Karpas-422 (cell line): ENCODE measurements at places on chromosomes 7 and 10.

GRCh38 chr7:104984585-104985258, 29.3 kb upstream of the KMT2E start:
- peak overlapping the region; percentile 71 for H3K4me3 ChIP-seq
- H3K27me3 ChIP-seq: no peaks in the 10 kb centered on the region
- DNase-seq: no peak
- H3K4me1 ChIP-seq: peaks cover 33% of the 10 kb centered on the region
- peak overlapping the region; percentile 63 for H3K27ac ChIP-seq

DNA sequence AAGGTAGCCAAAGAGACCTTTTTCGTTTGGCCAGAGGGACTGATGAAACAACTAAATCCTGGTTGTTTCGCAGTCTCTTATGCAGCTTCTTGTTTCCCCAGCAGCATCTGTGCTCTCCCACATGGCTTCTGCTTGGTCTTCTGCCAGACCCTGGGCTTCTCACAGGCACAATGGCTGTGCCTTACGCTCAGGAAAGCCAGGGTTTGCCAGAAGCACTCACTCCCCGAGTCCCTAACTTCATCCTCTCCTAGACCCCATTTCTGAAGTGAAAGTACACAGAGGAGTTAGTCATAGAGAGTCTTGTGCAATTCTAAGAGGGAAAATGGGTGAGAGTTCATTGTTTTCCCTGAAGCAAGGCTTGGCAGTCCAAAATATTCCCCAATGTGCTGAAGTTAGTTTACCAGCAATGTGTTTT, 121.7 kb downstream of the EVX1 start:
- peaks cover 6% of the 10 kb centered on the region for H3K4me1 ChIP-seq
- H3K27me3 ChIP-seq: no peaks in the 10 kb centered on the region
- no peak overlapping the region for H3K4me3 ChIP-seq
- DNase-seq: no peak
- no peak overlapping the region for H3K27ac ChIP-seq

- no peak overlapping the region for H3K4me3 ChIP-seq
- peaks cover 75% of the 10 kb centered on the region for H3K36me3 ChIP-seq
- H3K4me1 ChIP-seq: no peaks in the 10 kb centered on the region
- no peaks in the 10 kb centered on the region for H3K27me3 ChIP-seq
- DNase-seq: no peak
Observed at GRCh38 chr7:23335136-23335535, 36.0 kb downstream of the MALSU1 start.

GRCh38 chr10:46558392-46559185, 2.1 kb upstream of the GPRIN2 start:
- no peak for DNase-seq
- no peak overlapping the region for H3K4me3 ChIP-seq
- H3K36me3 ChIP-seq: no peaks in the 10 kb centered on the region

DNA sequence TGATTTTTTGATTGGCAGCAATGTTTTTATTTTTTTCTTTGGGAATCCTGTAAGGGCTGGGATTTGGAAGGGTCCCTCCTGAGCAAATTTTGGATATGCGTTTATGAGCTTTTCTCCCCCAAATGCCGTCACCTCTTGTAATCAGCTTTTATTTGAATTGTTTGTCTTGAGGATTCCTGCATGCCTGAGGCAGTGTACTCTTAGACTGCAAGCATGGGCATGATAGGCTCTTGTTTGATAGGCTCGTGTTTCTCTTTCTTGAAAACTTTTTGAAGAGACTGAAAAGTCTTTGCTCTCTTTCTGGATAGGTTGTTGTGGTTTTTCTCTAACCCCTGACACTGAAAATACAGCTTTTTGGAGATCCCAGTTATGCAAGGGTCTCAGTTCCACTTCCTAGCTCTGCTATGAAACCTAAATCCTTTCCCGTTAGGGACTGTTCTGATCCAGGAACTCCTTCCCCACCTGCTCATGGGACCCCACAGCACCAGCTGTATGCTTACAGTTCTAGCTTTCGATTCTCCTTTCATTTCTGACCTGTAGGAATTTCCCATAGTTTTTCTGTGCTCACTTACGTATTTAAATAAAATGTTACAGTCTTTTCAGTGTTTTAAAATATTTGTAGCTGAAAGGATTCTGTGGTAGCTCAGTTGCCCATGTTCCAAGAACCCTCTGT, 17.2 kb downstream of the TSPAN13 start:
- H3K4me3 ChIP-seq: no peak overlapping the region
- H3K4me1 ChIP-seq: peaks cover 4% of the 10 kb centered on the region; the same call in 1 of the 2 replicates
- H3K36me3 ChIP-seq: no peaks in the 10 kb centered on the region

DNA sequence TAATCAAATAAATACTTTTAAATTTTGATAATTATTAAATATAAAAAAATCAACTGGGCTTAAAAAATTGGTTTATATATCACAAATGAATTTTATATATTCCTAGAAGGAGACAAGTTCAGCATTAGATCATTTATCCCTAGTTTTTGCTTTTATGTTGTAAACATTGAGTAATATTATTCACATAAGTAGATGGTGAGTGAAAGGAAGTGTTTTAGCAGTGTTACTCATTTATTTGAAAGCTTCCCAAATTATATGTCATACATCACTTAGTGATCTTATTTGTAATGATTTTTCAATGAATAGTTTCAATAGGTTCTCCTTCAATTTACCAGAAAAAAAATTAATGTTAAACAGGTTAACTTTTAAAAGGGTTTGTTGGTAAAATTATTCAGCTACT, 15.8 kb downstream of the KLLN start:
- no peak overlapping the region for H3K27ac ChIP-seq
- H3K4me1 ChIP-seq: peaks cover 9% of the 10 kb centered on the region

GRCh38 chr7:134645478-134645877, 1.2 kb upstream of the BPGM start:
- no peaks in the 10 kb centered on the region for H3K36me3 ChIP-seq
- H3K27ac ChIP-seq: no peak overlapping the region
- H3K27me3 ChIP-seq: no peaks in the 10 kb centered on the region
- peak overlapping the region; percentile 75 for H3K4me3 ChIP-seq

DNA sequence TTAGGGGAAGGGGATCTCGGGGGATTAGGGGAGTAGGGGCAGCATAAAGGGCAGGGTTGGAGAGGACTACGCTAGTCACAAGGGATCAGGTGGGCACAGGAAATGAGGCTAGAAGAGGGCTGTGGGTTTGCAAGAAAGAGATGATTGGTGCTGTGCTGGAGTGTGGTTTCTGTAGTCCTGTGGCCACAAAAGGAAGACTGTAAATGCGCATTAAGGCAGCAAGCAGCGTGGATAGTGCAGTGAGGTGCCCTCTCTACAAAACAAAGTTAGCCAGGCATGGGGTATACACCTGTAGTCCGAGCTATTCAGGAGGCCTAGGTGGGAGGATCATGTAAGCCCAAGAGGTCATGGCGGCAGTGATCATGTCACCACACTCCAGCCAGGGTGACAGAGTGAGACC, 212.1 kb downstream of the MLLT10 start:
- DNase-seq: no peak
- H3K27ac ChIP-seq: no peak overlapping the region
- no peaks in the 10 kb centered on the region for H3K27me3 ChIP-seq

DNA sequence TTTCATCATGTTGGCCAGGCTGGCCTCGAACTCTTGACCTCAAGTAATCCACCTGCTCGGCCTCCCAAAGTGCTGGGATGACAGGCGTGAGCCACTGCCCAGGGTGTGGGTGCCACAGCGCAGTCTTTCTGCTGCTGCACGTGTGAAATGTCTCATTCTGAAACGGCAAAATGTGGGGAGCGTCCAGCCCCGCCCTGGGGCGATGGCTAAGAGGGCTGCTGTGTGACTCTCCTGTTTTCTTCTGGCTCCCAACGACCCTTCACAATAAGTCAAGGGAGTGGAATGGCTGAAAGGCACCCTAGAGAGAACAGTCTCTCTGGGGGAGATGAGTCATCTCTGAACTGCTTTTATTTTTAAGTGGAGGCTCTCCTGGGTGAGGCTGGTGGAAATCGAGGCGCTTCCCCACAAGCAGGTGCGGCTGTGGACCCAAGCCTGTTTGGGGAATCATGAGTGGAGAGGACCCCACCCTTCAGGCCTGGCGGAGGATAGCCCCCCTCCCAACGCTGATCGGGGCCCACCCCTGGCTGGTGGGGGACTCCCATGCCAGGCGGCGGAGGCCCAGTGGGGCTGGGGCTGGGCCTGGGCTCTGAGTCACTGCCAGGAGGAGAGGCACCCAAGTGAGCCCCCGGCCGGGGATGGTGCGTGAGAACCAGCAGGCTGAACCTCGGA, 18.0 kb downstream of the ADAP1 start:
- H3K27me3 ChIP-seq: peaks cover 3% of the 10 kb centered on the region; the same call in 1 of the 2 replicates
- H3K4me1 ChIP-seq: no peaks in the 10 kb centered on the region; the same call in 1 of the 2 replicates
- DNase-seq: peak; percentile 52

- DNase-seq: no peak
- H3K27me3 ChIP-seq: no peaks in the 10 kb centered on the region
- H3K36me3 ChIP-seq: no peaks in the 10 kb centered on the region
- no peak overlapping the region for H3K4me3 ChIP-seq
- H3K27ac ChIP-seq: no peak overlapping the region
- peaks cover 14% of the 10 kb centered on the region for H3K4me1 ChIP-seq
Observed at GRCh38 chr7:76364198-76364584, 5.4 kb upstream of the YWHAG start.

- H3K27me3 ChIP-seq: no peaks in the 10 kb centered on the region
- H3K4me1 ChIP-seq: no peaks in the 10 kb centered on the region
- H3K27ac ChIP-seq: no peak overlapping the region
- no peaks in the 10 kb centered on the region for H3K36me3 ChIP-seq
- H3K4me3 ChIP-seq: no peak overlapping the region
- DNase-seq: no peak
Observed at GRCh38 chr7:154652564-154652963, 350.4 kb downstream of the PAXIP1 start.

- H3K4me1 ChIP-seq: peaks cover 6% of the 10 kb centered on the region
- no peaks in the 10 kb centered on the region for H3K27me3 ChIP-seq
- H3K4me3 ChIP-seq: no peak overlapping the region
- H3K36me3 ChIP-seq: no peaks in the 10 kb centered on the region
- DNase-seq: peak; percentile 58
Observed at GRCh38 chr10:128161031-128161430, 34.8 kb upstream of the MKI67 start.

GRCh38 chr7:29285861-29286260, 91.3 kb downstream of the CHN2 start:
- DNase-seq: no peak
- peaks cover 98% of the 10 kb centered on the region for H3K4me1 ChIP-seq
- H3K27me3 ChIP-seq: no peaks in the 10 kb centered on the region
- no peak overlapping the region; the same call in 1 of the 2 replicates for H3K4me3 ChIP-seq
- H3K27ac ChIP-seq: peak overlapping the region; percentile 99
- no peaks in the 10 kb centered on the region for H3K36me3 ChIP-seq

GRCh38 chr7:157433628-157434027, 96.8 kb downstream of the DNAJB6 start:
- no peak overlapping the region for H3K27ac ChIP-seq
- DNase-seq: no peak
- no peak overlapping the region for H3K4me3 ChIP-seq
- H3K27me3 ChIP-seq: no peaks in the 10 kb centered on the region
- no peaks in the 10 kb centered on the region; the same call in 1 of the 2 replicates for H3K4me1 ChIP-seq
- no peaks in the 10 kb centered on the region for H3K36me3 ChIP-seq

GRCh38 chr10:104076743-104077160, 8.9 kb downstream of the COL17A1 start:
- no peaks in the 10 kb centered on the region for H3K4me1 ChIP-seq
- H3K27me3 ChIP-seq: no peaks in the 10 kb centered on the region

- H3K36me3 ChIP-seq: no peaks in the 10 kb centered on the region
- DNase-seq: no peak
- H3K27ac ChIP-seq: no peak overlapping the region
- H3K27me3 ChIP-seq: no peaks in the 10 kb centered on the region
- no peaks in the 10 kb centered on the region for H3K4me1 ChIP-seq
- no peak overlapping the region for H3K4me3 ChIP-seq
Observed at GRCh38 chr10:78267598-78267997, 233.9 kb downstream of the RPS24 start.

- H3K4me3 ChIP-seq: no peak overlapping the region
- H3K27me3 ChIP-seq: no peaks in the 10 kb centered on the region
- no peaks in the 10 kb centered on the region for H3K36me3 ChIP-seq
- no peak overlapping the region for H3K27ac ChIP-seq
- peaks cover 11% of the 10 kb centered on the region for H3K4me1 ChIP-seq
Observed at GRCh38 chr7:29442146-29442545, 121.5 kb upstream of the PRR15 start.

DNA sequence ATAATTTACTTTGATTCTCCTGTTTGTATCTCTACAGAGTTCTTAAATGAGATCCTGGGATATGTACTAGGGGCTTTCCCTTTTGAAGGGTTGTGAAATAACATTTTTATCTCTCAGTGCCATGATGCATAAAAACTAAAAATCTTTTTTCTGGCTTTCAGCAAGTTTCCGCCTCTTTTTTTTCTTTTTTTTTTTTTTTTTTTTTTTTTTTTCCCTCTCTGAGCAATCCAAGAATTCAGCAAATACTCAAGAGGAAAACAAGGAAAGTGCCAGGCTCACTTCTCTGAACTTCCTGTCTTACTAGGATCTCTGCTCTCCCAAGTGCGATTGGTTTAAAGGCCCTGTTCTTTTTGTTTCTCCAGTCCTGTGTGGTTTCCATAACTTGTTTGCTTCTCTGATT, 79.9 kb downstream of the HYCC1 start:
- H3K36me3 ChIP-seq: no peaks in the 10 kb centered on the region
- H3K4me3 ChIP-seq: no peak overlapping the region
- H3K27ac ChIP-seq: no peak overlapping the region
- no peak for DNase-seq
- H3K4me1 ChIP-seq: no peaks in the 10 kb centered on the region

GRCh38 chr10:15585303-15585715, 134.4 kb downstream of the ITGA8 start:
- H3K27ac ChIP-seq: no peak overlapping the region
- H3K4me1 ChIP-seq: no peaks in the 10 kb centered on the region
- no peaks in the 10 kb centered on the region for H3K27me3 ChIP-seq
- no peak overlapping the region for H3K4me3 ChIP-seq

GRCh38 chr7:119256446-119257131, 1016.4 kb upstream of the KCND2 start:
- no peaks in the 10 kb centered on the region for H3K36me3 ChIP-seq
- no peaks in the 10 kb centered on the region for H3K27me3 ChIP-seq
- no peak overlapping the region for H3K27ac ChIP-seq
- H3K4me1 ChIP-seq: no peaks in the 10 kb centered on the region

DNA sequence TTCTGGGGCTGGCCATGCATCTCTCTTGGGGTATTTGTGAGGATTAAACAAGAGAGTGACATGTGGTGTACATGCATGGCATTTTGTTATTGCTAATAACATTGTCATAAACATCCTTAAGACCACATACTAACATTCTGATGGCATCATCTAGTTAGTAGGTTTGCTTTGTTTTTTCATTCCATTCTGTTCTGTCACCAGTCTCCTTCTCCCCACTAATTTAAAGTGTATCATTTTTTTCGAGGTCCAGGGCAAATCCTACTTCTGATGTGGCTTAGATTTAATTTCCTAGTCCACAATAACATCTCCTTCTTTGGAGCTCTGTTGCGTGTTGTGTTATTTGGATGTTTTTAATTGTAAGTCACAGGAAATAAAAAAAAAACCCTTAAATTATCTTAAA, 248.1 kb downstream of the LRMDA start:
- no peaks in the 10 kb centered on the region for H3K4me1 ChIP-seq
- no peak overlapping the region for H3K4me3 ChIP-seq
- no peak overlapping the region for H3K27ac ChIP-seq
- no peak for DNase-seq
- no peaks in the 10 kb centered on the region for H3K36me3 ChIP-seq
- no peaks in the 10 kb centered on the region for H3K27me3 ChIP-seq

- H3K27ac ChIP-seq: no peak overlapping the region
- H3K4me3 ChIP-seq: no peak overlapping the region
- H3K27me3 ChIP-seq: no peaks in the 10 kb centered on the region
- no peaks in the 10 kb centered on the region for H3K36me3 ChIP-seq
- DNase-seq: no peak
Observed at GRCh38 chr7:98177553-98177952, 33.7 kb upstream of the BHLHA15 start.
